Smooth muscle cell of trachea (primary cell): ENCODE measurements at places on chromosomes 16 and 17. TPM values are rescaled to one million over a fixed set of nuclear protein-coding genes. Genes with fewer than 3 reads are reported as not detected.

Gene TAT
- not detected in 2 replicates for total RNA-seq

Gene CLEC19A
- not detected in 2 replicates for total RNA-seq

Gene SLC5A11
- total RNA-seq, result not detected in 2 replicates

Gene CDH15
- total RNA-seq, result 0.29 and 0.66 TPM in 2 replicates

Gene VMO1
- 0.83 and 1.0 TPM in 2 replicates for total RNA-seq

Gene RDM1
- 0.66 and 0.87 TPM in 2 replicates for total RNA-seq

Gene FAM83G
- 10.6 and 15.9 TPM in 2 replicates for total RNA-seq

Gene MYO19
- 33.1 and 49.9 TPM in 2 replicates for total RNA-seq

Gene ZNF830
- total RNA-seq, result 12.4 and 14.0 TPM in 2 replicates

Gene C16orf96
- 0.17 TPM in 1 of 2 replicates, not detected in the other for total RNA-seq

Gene PLCG2
- total RNA-seq, result 0.83 and 1.2 TPM in 2 replicates

Gene PROCA1
- 1.9 and 3.1 TPM in 2 replicates for total RNA-seq

Gene WSCD1
- under 0.01 and 0.15 TPM in 2 replicates for total RNA-seq

Gene HCFC1R1
- total RNA-seq, result 12.5 and 73.4 TPM in 2 replicates

Gene ZNF267
- 5.8 and 11.1 TPM in 2 replicates for total RNA-seq

Gene CCDC144A
- 4.2 and 10.9 TPM in 2 replicates for total RNA-seq

Gene TPSB2
- total RNA-seq, result not detected in 2 replicates

Gene CAMTA2
- 16.7 and 20.3 TPM in 2 replicates for total RNA-seq

Gene SLC38A8
- 0.17 TPM in 1 of 2 replicates, not detected in the other for total RNA-seq

Gene GLP2R
- under 0.01 TPM in 2 replicates for total RNA-seq

Gene CCP110
- 9.3 and 16.3 TPM in 2 replicates for total RNA-seq

Gene PDE6G
- total RNA-seq, result 0.17 TPM in 1 of 2 replicates, not detected in the other

Gene TMEM100
- total RNA-seq, result 0.99 and 5.4 TPM in 2 replicates

Gene KRT13
- total RNA-seq, result 0.15 TPM in 1 of 2 replicates, not detected in the other

Gene ZNF18
- total RNA-seq, result 14.0 and 16.0 TPM in 2 replicates

Gene TMEM98
- 137 and 255 TPM in 2 replicates for total RNA-seq

Gene SPATA32
- not detected in 2 replicates for total RNA-seq

Gene MPO
- total RNA-seq, result 0.15 and 0.17 TPM in 2 replicates

Gene FBXL16
- 0.17 and 0.29 TPM in 2 replicates for total RNA-seq

Gene PITPNM3
- 0.44 and 0.50 TPM in 2 replicates for total RNA-seq

Gene BRIP1
- total RNA-seq, result 0.99 and 11.6 TPM in 2 replicates

Gene PPP1R27
- total RNA-seq, result 0.17 TPM in 1 of 2 replicates, not detected in the other

Gene KRT15
- 0.66 and 2.9 TPM in 2 replicates for total RNA-seq

Gene SCARF1
- total RNA-seq, result 0.73 and 0.83 TPM in 2 replicates

Gene SLC16A6
- 0.15 and 1.2 TPM in 2 replicates for total RNA-seq

Gene LGALS9
- total RNA-seq, result 0.99 TPM in 1 of 2 replicates, not detected in the other

Gene SYT17
- total RNA-seq, result 0.29 and 0.66 TPM in 2 replicates

Gene CCDC40
- 2.0 and 4.5 TPM in 2 replicates for total RNA-seq

Gene HOXB6
- 0.73 and 0.83 TPM in 2 replicates for total RNA-seq

Gene KRT12
- not detected in 2 replicates for total RNA-seq

Gene MT1G
- total RNA-seq, result 0.58 TPM in 1 of 2 replicates, not detected in the other

Gene REXO5
- 6.8 and 14.4 TPM in 2 replicates for total RNA-seq

Gene TNP2
- not detected in 2 replicates for total RNA-seq

Gene ODAD4
- total RNA-seq, result 0.33 and 1.3 TPM in 2 replicates

Gene MYH2
- total RNA-seq, result under 0.01 TPM in 1 of 2 replicates, not detected in the other

Gene C16orf54
- total RNA-seq, result not detected in 2 replicates

Gene TIGD7
- total RNA-seq, result 4.2 and 6.0 TPM in 2 replicates

Gene CACNG5
- not detected in 2 replicates for total RNA-seq

Gene IL17C
- total RNA-seq, result not detected in 2 replicates
